Stimulated activated CD4-positive, alpha-beta T cell treated with anti-CD3 and anti-CD28 coated beads, Interleukin-2, amount 100 ng/mL, for 24 hours (primary cell): ENCODE measurements at places on chromosomes 1 and 21.

DNA sequence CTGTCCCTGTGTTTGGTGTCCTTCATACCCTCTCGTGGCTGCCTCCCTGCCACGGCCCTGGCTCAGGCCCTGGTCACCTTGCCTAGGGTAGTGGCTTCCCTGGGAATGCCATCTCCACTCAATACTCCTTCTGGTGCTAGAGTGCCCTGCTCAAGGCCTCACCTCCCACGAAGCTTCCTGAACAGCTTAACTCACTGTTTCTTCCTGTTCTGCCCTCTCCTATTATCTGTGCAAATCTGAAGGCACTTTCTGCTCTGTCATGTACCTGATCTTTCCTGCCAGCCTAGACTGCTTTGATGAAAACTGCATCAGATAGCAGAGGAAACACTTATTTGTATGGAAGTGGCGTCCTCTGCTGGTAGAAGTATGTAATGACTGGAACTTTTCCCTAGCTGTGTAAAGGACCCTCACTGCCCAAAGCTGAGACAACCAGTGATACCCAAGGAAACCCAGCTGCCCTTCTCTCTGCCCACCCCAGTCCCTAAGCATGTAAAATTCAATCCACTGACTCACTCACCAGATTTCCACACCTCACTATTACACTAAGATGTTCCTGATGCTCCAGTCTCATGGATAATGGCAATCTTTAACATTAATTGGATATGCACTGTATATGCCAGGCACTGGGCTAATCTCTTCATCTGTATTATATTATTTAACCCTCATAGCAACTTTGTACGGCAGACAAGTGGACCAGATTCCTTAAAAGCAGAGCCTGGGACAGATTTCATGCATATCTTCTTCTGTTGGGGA, 36.2 kb upstream of the BTG2 start:
- no peak for DNase-seq

GRCh38 chr1:35500439-35500838, 56.8 kb downstream of the KIAA0319L start:
- no peak for DNase-seq

DNA sequence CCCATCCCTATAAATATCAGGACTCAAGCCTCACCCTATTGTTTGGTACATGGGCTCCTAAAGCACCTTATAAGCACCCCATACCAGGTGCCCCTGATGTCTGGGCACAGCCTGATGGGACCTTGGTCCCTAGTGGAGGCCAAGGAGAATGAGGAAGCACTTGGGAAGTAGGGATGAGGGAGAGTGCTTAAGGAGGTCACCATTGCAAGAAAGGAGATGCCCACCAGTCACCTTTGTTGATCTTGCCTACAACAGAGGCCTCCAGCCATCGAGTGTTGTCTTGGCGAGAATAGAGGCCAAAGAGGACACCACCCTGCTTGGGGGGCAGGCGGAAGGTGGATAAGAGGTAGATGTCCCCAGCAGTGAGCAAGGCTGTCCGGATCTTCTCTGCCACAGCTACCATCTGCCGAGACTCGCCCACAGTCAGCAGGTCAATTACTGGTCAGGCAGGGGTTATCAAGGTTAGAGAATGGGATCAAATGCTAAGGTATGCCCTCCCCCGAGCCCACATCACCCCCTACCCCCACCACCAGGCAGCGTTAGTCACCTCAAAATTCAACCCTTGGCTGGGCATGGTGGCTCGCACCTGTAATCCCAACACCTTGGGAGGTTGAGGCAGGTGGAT, 1.6 kb downstream of the THBS3 start:
- no peak for DNase-seq

DNA sequence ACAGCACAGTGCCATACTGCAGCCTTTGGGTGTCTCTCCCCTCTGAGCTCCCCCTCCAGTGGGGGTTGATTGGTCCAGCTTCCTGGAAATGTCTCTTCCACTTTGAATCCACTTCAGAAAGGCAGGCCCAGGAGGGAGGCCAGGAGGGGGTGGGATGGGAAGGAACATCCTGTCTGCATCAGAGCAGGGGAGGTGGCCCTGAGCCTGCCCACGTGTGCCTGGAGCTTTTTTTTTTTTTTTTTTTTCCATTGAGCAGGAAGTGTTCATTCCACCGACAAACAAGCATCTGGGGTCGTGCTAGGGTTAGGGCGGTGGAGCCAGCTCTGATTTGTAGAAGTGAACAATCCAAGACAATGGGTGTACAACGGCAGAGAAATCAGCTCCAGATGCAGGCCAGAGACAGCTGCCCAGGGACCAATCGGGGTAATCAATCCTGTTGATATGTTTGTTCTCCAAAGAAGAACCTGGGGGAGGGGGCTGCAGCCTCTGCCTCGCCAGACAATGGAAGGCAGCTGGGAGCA, 93.3 kb downstream of the SSBP3 start:
- DNase-seq = no peak

- no peak for DNase-seq
Observed at GRCh38 chr1:40094466-40095110, 2.5 kb downstream of the PPT1 start.

GRCh38 chr1:211280910-211281309, 21.7 kb downstream of the RCOR3 start:
- DNase-seq = no peak

DNA sequence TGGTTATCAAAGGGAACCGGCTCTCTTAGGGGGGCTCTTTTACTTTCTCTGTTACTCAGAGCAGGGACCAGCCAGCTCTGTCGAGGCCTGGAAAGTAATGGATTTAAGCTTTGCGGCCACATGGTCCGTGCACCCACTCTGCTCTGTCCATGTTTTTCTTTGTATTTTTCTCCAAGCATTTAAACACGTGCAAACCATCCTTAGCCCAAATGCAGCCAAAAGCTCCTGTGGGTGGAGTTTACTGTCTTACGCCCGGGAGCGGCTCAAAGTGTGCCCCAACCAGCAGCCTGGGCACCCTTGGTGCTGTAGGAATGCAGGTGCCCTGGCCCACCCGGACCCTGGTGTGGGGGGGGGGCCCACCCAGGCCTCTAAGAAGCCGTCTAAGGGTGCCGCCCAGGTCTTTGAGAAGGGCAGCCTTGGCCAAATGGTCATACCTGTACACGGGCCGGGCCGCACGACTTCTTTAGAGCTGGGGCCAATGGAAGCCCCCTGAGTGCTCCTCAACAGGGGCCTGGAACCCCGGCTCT, 29.2 kb upstream of the POFUT2 start:
- DNase-seq = no peak

DNA sequence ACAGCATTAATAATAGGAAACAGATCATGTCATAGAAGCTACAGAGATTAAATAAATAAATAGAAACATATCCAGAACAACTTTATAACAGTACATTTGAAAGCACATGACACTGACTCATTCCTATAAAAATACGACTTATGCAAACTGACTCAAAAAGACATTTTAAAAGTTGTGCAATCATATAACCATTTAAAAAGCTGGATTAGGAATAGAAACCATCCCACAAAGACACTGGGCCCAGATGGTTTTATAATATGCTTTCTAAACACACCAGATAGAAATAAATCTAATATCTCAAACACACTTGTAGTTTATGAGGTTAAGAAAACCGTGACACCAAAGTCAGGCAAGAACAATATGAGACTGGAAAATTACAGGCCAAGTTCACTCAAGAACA, 47.6 kb downstream of the MATN1 start:
- no peak for DNase-seq

GRCh38 chr1:10947691-10948462, 64.6 kb upstream of the TARDBP start:
- DNase-seq = no peak

DNA sequence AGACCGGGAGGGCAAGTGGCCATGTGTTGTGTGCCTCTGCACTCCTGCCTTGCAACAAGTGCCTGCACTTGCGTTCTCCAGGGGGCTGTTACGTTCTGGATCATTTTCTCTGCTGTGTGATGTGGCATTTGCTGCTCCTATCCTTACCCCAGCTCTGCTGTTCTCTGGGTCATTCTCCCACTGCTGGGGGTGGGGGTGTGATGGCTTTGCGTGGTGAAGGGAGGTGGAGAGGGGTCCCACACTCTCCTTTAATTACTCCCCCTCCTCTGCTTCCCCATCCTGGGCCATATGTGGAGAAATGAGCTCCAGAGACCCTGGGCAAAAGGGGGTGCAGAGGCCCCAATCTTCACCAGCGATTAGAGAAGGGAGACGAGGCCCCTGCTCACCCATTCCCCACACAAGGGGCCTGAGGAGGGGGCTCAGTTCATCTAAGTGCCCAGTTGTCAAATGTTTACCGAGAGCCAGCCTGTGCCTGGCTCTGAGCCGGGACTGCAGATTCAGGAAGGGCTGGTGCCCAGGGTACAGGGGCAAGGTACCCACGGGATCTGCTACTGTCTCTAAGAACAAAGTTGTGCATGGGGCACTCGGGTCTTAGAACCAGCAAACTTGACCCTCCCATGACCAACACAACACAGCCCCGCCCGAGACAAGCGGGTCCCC, 355.4 kb downstream of the PTPRU start:
- no peak for DNase-seq

DNA sequence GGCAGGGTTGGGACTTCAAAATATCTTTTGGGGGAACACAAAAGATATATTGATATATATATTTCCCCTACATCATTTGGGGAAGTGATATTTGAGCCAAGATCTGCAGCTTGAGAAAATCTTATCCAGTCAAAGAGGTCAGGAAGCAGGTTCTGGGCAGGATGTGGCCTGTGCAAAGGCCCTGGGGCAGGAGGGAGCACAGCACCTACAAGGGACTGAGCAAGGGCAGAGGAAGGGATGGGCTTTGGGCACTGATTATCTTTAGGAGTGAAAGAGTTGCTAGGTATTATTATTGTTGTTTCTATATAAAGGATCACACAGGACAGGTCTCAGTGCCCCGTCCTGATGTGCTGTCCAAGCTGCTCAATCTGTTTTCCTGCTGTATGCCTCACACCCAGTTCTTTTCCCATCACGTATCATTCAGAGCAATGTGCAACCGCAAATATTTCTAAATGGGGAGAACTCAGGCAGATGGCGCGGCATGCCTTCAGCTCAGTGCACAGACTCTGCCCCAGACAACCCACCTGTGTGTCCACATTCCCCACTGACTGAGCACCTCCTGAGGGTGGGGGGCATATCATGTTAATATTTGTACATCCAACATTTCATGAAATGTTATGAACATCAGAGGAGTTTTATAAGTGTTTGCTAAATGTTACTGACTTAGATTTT, 28.1 kb upstream of the GPR137B start:
- no peak for DNase-seq

DNA sequence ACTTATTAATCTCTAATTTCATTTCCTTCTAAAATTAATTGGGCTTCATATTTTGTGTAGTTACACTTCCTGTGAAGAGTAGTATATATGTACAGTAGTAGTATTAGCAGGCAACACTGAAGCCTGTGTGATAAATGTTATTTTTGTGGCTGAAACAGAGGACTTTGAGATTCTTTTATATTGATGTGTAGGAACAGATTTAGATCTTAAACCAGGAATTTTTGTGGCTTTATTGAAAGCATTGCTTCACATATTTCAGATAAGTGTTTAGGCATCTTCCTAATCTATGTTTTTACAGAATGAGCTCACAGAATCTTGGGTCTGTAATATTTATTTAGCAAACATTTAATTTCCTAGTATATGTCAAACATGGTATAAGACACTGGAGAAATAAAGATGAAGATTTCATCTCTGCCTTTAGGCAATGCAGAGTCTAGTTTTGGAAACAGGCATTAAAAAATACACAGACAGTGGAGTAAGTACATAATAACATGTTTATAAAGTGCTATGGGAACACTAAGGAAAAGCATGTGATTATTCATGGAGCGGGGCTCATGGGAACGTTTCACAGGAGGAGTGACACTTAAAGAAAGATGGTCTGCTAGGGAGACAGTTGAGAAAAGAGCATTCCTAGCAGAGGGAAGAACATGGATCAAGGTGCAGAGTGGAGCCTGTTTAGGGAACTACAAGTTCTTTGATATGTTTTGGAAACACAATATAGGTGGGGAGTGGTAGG, 52.7 kb downstream of the MIGA1 start:
- no peak for DNase-seq

DNA sequence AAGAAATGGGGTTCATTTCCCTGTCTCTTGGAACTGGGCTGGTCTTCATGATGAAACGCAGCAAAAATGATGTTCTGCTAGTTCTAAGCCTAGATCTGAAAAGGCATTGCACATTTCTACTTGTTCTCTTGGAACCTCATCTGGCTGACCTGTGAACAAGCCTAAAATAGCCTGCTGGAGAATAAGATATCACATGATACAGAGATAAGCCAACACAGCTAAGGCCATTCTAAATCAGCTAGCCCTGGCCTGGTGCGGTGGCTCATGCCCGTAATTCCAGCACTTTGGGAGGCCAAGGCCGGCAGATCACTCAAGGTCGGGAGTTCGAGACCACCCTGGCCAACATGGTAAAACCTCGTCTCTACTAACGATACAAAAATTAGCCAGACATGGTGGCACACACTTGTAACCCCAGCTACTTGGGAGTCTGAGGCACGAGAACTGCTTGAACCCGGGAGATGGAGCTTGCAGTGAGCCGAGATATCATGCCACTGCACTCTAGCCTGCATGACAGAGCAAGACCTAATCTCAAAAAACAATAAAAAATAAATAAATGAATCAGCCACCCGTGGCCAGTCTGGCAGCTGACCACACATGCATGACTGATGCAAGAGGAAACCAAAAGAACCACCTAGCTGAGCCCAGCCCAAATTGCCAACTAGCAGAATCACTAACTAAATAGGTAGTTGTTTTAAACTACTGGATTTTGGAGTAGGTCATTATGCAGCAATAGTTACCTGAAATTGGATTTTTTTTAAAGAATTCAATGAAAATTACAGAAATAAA, 18.0 kb downstream of the CD244 start:
- DNase-seq = no peak
